ENCODE measurements at places on chromosomes 2 and 18.

GRCh38 chr2:7857904-7858303, 824.0 kb upstream of the ID2 start:
- no peak for DNase-seq

DNA sequence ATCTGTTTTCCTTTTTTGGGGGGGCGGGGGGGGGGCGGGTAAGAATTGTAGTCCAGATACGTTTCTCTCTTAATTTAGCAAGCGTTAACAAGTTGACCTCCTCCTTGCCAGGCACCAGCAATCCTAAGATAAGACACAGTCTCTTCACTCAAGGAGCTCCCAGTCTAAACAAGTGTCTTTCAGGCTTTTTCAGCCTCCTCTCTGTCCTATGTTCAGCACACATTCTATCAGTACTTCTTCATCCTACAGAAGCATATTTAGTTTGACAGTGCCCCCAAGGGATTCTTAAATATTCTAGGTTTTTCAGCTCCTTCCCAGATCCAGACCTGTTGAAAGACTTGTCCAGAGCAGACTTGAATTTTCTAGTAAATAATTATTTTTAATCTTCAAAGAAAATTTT, 2.7 kb downstream of the PPP1CB start:
- no peak for DNase-seq

GRCh38 chr18:68916734-68917133, 118.9 kb downstream of the CCDC102B start:
- no peak for DNase-seq

- DNase-seq = no peak
These were observed 127.2 kb downstream of the ANKRD44 start for GRCh38 chr2:197183355-197183754.

GRCh38 chr2:165815299-165816141, 21.5 kb upstream of the GALNT3 start:
- no peak for DNase-seq

DNA sequence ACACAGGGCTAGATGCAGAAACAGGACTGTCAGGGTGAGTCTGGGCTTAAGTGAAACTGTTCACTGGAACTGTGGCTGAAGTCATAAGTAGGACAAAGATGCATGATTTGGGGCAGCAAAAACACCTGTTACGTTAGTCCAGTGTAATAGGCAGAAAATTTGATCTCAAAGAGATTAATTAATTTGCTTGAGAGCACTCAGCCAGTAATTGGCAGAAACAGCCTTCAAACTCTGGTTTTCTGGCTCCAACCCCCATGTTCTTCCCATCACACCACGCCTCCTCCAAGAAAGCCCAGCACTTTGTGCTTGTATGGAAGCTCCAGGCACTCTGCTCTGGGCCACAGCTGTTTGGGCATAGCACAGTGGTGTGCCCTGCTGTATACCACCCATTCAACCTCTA, 54.0 kb downstream of the CNTNAP5 start:
- DNase-seq = no peak

DNA sequence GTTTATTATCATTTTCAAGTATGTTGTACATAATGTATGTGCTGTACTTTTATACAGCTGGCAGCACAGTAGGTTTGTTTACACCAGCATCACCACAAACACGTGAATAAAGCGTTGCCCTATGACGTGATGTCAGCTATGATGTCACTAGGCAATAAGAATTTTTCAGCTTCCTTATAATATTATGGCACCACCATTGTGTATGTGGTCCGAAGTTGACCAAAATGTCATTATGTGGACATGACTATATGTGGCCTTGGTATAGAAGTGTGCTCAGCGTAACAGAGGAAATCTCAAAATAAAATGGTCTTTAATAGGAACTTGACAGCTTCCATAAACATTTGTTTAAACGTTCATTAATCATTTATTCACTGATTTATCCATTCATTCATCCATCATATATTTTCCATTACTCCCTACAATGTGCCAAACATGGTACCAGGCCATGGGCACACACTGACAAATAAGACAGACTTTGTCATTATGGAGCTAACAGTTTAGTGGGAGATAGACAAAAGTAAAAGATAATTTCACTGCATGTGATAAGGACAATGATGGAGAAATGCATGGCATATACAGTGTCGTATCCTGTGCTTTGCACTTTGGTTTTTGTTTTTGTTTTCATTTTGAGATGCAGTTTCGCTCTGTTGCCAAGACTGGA, 15.0 kb upstream of the DGUOK start:
- no peak for DNase-seq

DNA sequence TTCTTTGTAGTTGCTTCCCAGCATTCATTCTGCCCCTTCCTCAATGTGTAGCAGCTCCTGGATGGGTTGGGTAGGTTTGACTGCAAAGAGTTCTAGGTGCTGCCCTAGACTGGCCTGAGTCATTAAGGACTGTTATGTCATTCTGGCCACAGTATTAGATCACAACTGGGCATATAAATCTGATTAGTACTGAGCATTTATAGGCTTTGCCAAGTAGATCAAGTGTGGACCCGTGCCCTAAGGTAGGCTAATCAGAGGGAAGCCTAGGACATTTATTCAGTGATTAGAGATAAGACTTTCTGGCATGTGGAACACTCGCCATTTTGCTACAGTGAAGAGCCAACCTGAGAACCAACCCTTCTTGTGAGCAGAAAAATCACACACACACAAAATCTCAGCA, 2.7 kb downstream of the KATNAL2 start:
- no peak for DNase-seq

DNA sequence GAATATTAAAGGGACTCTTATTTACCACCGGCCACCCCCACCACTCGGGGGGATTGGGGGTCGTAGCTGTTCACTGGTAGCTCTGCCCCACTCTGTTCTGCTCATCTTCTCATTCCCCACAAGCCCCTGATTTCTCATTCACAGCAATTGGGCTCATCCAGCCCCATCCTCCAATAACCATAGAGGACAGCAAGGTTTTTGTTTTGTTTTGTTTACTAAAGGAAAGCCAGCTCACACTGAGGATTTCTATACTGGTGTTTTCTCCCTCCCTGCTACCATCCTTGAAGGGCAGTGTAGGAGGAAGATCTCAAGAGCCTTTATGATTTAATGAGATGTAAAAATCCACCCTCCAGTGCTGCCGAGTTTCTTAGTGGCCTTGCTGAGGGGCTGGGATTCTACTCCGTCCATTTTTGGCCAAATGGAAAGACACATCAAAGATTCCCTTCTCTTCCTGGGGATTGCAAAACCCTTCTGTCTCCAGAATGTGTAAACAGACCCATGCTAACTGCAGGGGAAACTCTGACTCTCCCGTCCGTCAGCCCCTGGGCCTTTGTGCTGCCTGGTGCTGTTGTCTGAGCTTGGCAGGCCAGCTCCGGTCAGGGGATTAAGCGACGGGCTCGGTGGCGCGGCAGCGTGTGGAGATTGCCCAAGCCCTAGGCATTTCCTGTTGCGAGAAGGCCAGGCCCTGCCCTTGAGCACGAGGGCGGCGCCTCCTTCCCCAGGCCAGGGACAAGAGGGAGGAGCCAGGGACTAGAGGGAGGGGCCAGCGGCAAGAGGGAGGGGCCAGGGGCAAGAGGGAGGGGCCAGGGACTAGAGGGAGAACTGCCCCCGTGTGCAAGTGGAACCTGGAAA, 165.0 kb downstream of the ANTXR1 start:
- no peak for DNase-seq

GRCh38 chr18:37383036-37383785, 182.4 kb downstream of the CELF4 start:
- no peak for DNase-seq

DNA sequence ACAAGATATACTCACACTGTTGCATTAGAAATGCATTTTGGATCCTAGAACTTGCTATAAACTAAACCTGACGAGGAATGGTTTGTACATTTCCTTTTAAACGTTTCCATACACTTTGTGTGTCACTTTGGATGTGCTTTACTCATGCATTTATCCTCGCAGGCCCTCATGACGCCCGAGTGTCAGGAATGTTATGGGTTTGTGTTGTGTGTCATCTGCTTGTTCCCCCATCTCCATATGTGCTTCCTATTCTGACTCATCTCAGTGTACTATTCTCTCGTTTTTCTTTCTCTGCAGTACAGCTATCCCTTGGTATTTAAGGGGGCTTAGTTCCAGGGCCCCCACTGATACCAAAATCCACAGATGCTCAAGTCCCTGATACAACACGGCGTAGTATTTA, 121.5 kb upstream of the RASGRP3 start:
- no peak for DNase-seq

GRCh38 chr2:27084297-27085061, 2.1 kb upstream of the KHK start:
- no peak for DNase-seq

DNA sequence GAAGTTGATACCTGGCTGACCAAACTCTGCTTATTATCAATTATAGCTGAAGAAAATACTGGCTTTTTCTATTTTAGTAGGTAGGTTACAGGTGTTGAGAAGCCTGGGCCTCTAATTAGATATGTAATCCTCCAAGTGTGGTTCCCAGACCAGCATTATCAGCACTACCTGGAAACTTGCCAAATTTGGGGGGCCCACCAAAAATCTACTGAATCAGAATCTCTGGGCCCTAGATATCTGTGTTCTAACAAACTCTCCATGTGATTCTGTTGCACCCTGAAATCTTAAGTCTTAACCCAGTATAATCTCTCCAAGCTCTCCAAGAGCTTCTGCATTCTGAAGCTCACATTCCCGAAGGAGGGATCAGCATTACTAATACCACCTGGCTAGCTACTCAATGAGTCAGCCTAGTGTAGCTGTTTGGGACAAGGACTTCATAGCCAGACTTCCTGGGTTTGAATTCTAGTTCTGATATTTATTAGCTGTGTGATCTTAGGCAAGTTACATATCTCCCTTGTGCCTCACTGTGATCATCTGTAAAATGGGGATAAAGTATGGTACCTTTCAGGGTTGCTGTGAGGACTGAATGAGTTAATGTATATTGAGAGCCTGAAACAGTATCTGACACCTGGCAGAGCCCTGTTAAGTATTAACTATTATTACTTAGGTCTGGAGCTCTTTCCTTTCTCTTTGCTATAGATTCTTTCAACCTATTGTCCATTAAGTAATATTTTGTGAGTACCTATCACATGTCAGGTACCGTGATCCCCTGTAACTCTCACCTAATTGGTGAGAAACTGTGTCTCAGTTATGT, 94.1 kb upstream of the CD302 start:
- no peak for DNase-seq

DNA sequence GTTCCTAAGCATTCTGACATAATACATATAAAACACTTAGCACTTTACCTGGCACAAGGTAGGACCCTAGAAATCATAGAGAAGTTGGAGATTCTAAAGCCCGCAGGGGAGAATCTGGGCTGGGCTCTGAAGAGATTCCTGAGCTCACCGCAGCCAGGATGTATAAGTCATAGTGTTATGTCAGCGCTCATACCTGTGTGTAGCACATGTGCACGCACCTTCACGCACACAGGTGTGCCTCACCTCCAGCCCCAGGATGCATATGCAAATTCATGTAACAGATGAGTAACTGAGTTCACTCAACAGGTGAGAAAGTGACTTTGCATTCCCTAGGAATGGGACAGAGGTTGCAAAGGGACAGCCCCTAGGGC, 7.9 kb upstream of the SDC1 start:
- DNase-seq = no peak

- DNase-seq = no peak
These were observed 31.9 kb downstream of the NDUFA10 start for GRCh38 chr2:239993291-239993690.

DNA sequence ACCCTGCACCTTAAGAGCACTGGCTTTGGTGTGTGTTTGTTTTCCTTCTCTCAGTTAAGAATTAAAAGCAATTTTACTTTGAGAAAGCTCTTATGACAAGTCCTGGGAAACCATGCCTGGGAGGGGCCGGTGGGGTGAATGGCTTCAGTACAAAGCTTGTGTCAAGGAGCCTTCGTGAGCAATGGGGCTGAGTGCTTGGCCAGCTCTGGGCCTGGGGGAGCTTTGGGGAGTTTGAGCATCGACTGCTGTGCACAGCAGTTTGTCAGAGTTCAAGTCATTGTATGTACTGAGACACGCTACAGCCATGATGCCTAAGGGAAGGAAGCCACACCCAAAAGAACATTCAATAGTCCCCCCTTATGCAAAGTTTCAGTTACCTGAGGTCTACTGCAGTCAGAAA, 75.8 kb downstream of the ARHGEF4 start:
- no peak for DNase-seq

GRCh38 chr2:17012297-17012696, 346.7 kb upstream of the CYRIA start:
- DNase-seq = no peak

GRCh38 chr2:197599285-197599965, 76.0 kb downstream of the RFTN2 start:
- DNase-seq = no peak

Data from NCI-H1930 (cell line).